ENCODE measurements at places on chromosomes 5 and 9. TPM values are rescaled to one million over a fixed set of nuclear protein-coding genes. Genes with fewer than 3 reads are reported as not detected.

- peak; percentile 9 for DNase-seq
Observed at GRCh38 chr5:173514661-173515060, 101.8 kb downstream of the BOD1 start.

DNA sequence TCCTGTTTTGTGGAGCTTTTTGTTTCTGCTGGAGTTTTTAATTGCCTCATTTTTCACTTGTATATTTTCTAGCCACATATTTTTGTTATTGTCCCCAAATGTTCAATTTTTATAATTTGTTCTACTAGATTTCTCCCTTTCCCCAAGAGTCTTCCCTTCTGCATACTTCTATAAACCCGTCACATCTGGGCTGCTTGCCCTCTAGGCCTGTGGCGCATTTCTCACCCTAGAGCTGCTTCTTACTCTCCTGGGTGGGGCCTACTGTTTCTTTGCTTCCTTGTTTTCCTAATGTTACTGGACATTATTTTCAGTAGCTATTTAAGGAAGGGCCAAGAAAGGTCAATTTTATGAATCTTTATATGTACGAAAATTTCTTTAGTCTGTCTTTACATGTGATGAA is 51.5 kb downstream of the NXNL2 start:
- peak; percentile 72 for DNase-seq

DNA sequence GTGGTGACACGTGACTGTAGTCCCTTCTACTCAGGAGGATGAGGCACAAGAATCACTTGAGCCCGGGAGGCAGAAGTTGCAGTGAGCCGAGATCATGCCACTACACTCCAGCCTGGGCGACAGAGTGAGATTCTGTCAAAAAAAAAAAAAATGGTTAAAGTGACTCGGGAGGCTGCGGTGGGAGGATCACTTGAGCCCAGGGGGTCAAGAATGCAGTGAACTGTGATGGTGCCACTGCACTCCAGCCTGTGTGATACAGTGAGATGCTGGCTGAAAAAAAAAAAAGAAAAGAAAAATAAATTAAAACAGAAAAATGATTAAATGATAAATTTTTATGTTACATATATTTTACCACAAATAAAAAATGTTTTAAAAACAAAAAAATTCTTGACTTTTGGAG is 51.9 kb downstream of the KLF4 start:
- no peak for DNase-seq

DNA sequence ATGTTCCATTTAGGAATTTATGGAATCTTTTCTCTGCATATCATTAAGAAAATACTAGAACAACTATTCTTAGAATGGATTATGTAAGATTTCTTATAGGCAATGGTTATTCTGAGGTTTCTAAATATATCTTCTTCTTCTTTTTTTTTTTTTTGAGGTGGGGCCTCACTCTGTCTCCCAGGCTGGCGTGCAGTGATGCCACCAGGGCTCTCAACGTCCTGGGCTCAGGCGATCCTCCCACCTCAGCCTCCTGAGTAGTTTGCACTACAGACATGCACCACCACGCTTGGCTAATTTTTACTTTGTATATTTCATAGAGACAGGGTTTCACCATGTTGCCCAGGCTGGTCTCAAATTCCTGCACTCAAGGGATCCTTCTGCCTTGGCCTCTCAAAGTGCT is 137.2 kb downstream of the SREK1 start:
- no peak for DNase-seq

DNA sequence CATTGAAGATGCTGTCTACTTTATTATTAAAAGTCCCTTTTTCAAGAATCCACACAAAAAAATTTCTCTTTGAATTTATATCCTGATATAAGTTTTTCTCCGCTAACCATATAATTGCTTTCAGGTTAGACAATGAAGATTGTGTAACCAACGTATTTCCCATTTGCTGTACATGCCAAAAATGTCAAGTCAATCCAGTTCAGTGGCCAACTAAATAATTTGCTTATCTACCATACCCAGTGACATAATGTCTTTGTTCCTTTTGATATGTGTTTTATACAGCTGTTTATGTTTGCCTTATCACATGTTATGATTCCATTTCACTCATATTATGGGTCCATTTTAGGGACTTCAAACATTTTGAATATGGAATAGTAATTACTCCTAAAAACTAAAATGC is 349.9 kb downstream of the EFNA5 start:
- DNase-seq = no peak

DNA sequence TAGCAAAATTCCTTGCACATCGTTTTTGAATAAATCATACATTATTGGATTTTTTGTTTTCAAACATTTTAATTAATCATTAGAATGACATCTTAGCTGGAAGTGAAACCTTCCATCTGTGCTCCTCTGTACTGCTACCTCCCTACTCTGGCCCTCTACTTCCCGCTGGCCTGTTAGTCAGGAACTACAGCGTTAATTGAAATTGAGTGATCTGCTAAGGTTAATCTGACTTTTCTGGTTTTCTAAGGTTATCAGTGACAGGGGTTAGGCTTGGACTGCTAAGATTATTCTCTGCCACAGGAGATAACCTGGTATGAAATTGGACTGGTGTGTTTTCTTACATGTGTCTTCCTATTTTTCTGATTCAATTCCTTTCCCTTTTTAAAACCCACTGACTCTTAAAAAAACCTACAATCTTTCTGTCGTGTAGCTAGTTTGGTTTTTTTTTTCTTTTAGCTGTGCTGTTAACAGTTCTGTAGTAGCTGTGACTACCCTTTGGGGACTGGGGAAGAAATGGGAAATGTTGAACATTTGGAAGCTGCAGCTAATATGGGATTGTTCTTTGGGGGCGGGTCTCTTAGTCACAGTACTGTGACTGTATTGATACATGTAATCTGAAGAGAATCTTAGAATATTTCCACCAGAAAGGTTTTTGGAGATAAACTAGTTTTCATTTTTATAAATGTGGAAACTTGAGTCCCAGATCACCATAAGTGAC is 4.6 kb downstream of the KIF2A start:
- DNase-seq = no peak

- DNase-seq = no peak
Observed at GRCh38 chr9:91795598-91796241, 154.3 kb downstream of the ROR2 start.

GRCh38 chr9:94922691-94923107 is 196.2 kb downstream of the AOPEP start:
- DNase-seq = no peak

DNA sequence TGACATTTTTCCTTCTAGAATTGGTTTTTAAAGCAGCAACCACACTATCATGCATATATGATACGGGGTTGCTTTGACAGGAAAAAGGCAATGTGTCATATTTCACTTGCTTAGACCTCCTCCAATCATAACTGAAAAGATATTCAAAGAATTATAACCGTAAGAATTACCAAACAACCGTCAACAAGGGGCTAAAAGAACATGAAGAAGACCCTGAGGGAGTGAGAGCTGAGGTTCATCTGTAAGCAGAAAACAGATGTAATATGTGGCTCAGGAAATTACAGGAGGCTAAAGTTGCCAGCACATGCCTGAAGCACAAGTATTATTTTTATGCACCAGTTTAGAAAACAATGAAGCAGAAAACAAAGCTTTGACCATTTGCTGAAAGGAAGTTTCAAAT is 78.9 kb downstream of the APBA1 start:
- no peak for DNase-seq

DNA sequence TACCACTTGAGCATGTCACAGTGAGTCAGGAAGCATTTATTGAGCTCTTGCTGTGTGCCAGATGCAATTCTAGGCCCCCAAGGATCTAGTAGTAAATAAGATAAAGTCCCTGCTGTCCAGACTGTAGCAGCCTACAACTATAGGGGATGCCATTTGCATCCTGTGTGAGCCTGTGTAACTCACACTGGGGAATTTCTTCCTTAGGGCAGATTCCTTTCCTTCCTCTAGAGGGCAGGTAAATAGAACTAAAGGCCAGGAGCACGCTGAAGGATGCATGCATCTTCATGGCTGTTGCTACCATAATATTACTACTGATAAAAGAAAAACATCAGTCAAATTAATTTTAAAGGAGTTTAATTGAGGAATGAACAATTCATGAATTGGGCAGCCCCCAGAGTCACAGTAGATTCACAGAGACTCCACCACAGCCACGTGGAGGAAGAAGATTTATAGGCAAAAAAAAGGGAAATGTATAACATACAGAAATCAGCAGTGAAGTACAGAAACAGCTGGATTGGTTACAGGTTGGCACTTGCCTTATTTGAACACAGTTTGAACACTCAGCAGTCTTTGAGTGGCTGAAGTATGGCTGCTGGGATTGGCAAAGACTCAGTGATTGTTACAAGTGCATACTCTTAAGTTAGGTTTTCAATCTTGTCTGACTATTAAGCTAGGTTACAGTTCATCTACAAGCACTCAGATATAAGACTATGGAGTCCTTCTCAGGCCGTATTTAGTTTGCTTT is 98.9 kb downstream of the ACTL7B start:
- DNase-seq = no peak

DNA sequence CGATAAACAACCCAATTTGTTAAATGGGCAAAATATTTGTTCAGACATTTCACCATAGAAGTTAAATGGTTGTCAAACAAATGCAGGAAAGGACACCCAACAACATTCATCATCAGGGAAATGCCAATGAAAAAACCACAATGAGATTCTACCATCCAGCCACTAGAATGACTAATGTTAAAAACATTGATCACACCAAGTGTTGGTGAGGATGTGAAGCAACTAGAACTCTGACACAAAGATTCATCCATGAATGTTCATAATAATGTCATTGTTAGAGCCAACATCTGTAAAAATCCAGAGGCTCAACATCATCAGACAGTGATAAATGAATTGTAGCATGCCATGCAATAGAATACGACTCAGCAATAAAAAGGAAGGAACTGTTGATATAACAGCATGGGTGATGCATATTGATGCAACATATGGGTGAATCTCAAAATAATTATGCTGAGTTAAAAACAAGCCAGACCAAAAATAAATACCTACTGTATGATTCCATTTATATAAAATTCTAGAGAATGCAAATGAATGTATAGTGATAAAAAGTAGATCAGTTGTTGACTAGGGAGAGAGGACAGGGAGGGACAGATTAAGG is 55.9 kb upstream of the UNC5A start:
- DNase-seq = peak; percentile 4

- no peak for DNase-seq
Observed at GRCh38 chr5:164358531-164359259, 853.3 kb downstream of the MAT2B start.

DNA sequence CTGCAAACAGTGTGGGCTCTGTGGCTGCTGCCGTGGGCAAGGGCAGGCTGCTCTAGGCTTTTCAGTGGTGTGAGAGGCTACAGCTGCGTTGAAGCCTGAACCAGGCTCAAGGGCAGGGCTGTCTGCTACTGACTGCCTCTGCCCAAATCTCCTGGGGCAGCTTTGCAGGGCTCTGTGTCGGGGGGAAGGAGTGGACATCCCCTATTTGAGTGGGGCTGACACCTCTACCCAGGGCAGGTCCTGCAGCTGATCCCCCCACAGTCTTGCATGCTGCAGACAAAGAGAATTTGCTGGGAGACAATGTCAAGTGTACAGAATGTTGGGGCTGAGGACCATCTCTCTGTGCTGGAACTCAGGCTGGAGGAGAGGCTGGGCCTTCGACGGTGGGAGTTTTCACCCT is 240.2 kb downstream of the PBX3 start:
- DNase-seq = no peak

DNA sequence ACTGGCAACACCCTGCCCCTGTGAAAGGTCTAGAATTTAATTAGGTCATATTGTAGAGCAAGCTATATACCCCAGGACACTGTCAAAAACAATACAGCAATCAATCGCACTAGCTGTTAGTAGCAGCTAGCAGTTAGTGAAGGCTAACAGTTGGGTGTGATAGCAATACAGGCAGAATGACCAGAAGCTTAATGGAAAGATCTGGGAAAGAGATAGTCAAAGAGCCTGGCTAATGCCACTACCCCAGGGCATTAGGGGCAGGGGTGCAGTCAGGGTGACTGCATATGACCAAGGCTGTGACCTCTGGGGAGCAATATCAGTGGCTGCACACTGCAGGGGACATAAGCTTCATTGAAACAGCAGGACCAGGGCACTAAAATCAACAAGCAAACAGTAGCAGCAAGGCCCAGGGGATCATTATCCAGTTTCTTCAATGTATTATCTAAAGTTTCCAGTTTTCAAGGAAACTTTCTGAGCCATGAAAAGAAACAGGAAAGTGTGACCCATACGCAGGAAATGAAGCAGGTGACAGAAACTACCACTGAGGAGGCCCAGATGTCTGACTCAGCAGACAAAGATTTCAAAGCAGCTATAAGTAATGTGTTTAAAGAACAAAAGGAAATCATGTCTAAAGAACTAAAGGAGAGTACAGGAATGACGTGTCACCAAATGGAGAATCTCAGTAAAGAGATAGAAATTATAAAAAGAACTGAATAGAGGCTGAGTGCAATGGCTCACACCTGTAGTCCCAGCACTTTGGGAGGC is 82.4 kb downstream of the ZNF354C start:
- peak; percentile 82 for DNase-seq

DNA sequence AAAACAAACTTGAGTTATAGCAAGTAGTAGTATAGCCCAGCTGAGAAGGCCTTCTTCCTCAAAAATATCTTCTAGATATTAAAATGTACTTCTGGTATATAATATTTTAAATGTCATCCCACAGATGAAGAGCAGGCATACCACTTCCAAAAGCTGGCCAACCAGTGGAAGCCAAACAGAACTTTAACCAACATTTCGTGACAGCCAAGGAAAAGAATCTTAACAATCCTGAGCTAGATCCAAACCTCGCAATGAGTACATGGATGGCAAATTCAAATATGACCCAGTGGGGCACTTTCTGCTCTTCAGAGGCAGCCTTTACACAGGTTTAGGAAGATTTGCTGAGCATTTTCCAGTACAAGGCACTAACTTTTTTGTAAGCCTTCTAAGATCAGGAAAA is 91.8 kb upstream of the ACO1 start:
- DNase-seq = no peak

GRCh38 chr9:116149844-116150243 is 3.7 kb upstream of the PAPPA start:
- DNase-seq = no peak

GRCh38 chr5:174527916-174528540 is 196.4 kb upstream of the MSX2 start:
- DNase-seq = no peak

GRCh38 chr9:104992659-104993058 is 64.7 kb upstream of the ABCA1 start:
- no peak for DNase-seq

- no peak for DNase-seq
Observed at GRCh38 chr5:181107699-181108098, 23.3 kb downstream of the OR2V1 start.

GRCh38 chr9:80501635-80502034 is 929.9 kb downstream of the TLE4 start:
- no peak for DNase-seq

- DNase-seq = no peak
Observed at GRCh38 chr9:121325387-121325786, 44.7 kb downstream of the STOM start.

Gene LCN2
- not detected for total RNA-seq

Gene GLRA1
- not detected for total RNA-seq

Gene PTPN3
- not detected for total RNA-seq

Gene PDE8B
- total RNA-seq = not detected

Gene THBS4
- 0.73 TPM for total RNA-seq

Gene IFNA13
- total RNA-seq = not detected

Gene C8G
- total RNA-seq = 1.7 TPM

Gene PCDHA9
- not detected for total RNA-seq

Gene SPZ1
- not detected for total RNA-seq

Gene GRIA1
- total RNA-seq = 0.38 TPM

Gene C9
- not detected for total RNA-seq
